Posterior vena cava (tissue), 2 donors: ENCODE measurements at places on chromosomes 5 and 9. TPM values are rescaled to one million over a fixed set of nuclear protein-coding genes. Genes with fewer than 3 reads are reported as not detected.

GRCh38 chr5:59542851-59543820 lies 350.4 kb downstream of the PDE4D start:
- no peak for DNase-seq

Gene SLC46A2
- total RNA-seq, result 0.19 TPM

GRCh38 chr5:160486573-160486972 lies 64.9 kb downstream of the PTTG1 start:
- DNase-seq, result no peak

Gene CATSPER3
- total RNA-seq, result 0.43 TPM

Gene AKNA
- 32.4 TPM for total RNA-seq

Gene FAXDC2
- 30.1 TPM for total RNA-seq

- no peak for DNase-seq
Observed at GRCh38 chr5:50726475-50727148, 60.2 kb downstream of the PARP8 start.

Gene EIF4EBP3
- total RNA-seq, result 11.0 TPM

- DNase-seq, result no peak
Observed at GRCh38 chr5:15367489-15367888, 132.5 kb upstream of the FBXL7 start.
